Left ventricle myocardium inferior (tissue), 1 donor: ENCODE measurements at places on chromosomes 4 and X.

DNA sequence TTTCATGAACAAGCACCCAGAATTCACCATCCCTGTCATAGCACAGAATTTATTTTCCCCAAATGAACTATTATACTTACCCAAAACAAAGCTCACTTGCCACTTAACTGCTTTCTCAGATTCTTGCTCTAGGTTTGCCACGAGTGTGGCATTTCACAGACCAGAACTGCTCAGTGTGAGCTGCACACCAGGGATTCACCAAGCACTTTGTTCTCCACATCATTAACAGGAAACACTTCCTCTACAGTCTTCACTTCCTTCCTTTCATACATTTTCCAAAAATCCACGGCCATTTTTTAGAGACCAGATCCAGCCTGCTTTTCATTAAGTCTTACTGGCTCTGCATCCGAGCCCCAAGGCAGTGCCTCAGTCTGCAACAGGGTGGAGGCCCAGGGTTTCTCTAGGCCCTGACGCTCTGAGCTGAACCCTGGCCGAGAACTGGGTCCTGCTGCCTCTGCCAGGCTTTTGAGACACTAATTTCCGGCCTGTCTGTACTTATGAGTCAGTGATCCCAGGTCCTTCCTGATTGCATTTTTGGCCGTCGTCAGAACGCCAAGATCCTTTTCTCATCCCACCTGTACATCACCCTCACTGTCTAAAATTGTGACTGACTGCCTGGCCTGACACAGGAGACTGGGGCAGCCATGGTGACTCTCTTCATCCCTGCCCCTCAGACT is 67.6 kb upstream of the MTNR1A start:
- DNase-seq: no peak

DNA sequence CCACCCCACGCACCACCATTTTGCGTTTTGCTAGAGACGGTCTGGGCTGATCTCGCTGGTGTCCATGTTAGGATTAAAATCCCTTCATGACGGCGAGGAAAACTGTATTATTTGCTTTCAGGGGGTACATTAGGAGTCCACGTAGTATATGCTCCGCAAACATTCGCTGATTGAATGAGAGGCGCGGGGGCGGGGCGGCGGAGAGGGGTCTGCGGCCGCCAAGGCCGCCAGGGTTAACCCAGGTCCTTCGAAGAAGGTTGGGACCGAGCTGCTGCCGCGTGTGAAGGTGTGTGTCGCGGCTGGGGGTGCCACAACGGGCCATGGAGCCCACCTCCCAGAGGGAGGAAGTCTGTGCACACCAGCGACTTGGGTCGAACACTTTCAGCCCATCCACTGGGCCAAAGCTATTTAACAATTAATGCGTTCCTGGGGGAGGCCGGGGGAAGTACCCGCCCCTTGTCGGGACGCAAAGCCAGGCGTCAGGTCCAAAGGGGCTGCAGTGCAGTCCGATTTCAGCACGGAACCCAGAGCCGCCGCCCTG is 6.4 kb upstream of the PITX2 start:
- no peak for DNase-seq

GRCh38 chr4:86848732-86849619 is at the start of gene SLC10A6:
SLC10A6 (minus strand) TSS chr4:86849384; CDS start chr4:86849115, 269 bp downstream.
- no peak for DNase-seq

DNA sequence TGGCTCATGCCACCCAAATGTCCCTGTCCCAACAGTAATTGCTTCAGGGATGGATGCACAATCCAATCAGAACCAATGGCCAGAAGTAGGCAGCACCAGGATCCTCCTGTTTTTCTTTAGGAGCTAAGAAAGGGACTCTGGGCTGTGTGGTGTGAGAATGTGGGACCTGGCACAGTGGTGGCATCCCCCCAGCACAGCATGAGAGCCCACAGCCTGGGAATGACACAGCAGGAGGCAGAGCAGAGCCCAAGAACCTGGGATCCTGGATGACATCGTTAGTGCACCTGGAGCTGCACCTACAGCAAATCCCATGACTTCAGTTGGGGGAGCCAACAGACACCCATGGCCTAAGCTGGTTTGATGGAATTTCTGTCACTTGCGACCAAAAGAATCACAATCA is 70.7 kb upstream of the C4orf50 start:
- DNase-seq: no peak

DNA sequence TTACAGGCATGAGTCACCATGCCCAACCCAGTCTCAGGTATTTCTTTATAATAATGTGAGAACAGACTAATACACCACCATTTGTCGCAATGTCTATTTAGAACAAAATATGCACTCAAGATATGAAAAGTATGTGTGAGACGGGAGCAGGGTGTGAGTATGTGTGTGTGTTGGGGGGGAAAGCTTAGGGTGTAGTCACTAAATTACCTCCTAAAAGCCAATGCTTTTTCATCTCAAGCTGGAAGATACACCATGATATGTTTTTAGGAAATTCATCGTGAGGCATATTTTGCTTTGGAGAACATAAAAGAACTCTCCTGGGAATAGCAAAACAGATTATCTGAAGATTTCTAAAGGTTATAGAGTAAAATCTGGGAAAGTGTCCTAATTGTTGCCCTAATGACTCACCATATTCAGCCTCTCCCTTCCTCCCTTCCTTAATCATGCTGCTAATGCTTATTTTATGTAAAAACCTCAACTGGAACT is 262.7 kb downstream of the PDHA2 start:
- no peak for DNase-seq

DNA sequence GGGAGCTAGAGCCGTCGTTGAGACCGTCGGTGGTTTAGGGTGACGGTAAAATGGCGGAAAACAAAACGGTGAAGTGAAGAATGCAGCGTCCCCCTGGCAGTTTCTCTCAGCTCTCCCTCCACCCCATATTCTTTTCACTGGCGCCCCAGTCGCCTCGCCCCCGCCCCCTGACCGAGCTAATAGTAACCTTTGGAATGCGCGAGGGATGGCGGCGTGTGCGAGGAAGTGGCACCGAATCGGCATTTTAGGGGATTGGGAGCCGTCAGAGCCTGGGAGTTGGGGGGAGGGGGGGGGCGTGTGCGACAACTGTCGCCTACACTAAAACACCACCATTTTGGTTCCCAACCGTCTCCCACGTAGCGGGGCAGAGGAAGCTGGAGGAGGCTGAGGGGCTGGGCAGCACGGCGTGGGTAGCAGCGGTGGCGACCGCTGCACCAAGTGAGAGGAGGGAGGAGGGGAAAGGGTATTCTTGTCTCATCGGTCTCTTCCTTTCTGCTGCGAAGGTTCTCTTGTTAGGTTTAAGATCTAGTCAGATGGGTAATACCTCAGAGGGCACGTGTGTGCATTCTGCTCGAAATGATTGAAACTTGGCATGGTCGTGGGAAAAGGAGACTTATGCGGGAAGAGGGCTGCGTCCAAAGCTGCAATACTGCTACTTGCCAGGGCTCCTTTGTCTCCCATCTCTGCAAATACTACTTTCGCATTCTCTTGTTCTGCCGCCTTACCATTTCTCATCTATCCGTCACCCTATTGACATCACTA is 840 bp downstream of the ZNF711 start:
- no peak for DNase-seq

- no peak for DNase-seq
These were observed 8.3 kb downstream of the GPRIN3 start for GRCh38 chr4:89299153-89299791.
